ENCODE measurements at places on chromosomes 5 and 9. TPM values are rescaled to one million over a fixed set of nuclear protein-coding genes. Genes with fewer than 3 reads are reported as not detected.

- H3K4me3 ChIP-seq = no peak overlapping the region
- H3K27me3 ChIP-seq = no peaks in the 10 kb centered on the region
- no peaks in the 10 kb centered on the region for H3K4me1 ChIP-seq
- no peak for DNase-seq
- H3K27ac ChIP-seq = no peak overlapping the region
- H3K36me3 ChIP-seq = no peaks in the 10 kb centered on the region
Measured at GRCh38 chr5:180304431-180305375, 12.8 kb upstream of the MAPK9 start.

PRLR gene
- total RNA-seq = not detected

KCNT1 gene
- total RNA-seq = not detected

DNA sequence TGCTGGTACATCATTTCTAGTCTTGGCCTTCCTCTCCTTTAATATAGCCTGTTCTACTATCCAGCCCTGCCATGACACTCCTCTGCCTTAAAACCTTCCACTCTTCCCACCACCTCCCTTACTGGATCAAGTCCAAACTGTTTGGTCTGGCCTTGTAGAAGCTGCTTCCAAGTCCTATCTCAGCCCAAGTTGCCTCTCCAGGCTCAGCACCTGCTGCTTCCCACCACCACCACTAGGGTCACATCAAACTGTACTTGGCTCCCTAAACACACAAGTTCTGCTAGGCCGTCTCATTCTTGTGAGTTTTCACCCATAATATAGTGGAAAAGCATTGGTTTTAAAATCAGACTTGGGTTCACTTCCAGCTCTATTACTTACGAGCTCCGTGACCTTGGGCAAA lies 1.4 kb downstream of the NDUFA8 start:
- peaks cover 7% of the 10 kb centered on the region for H3K4me1 ChIP-seq
- no peak overlapping the region for H3K27ac ChIP-seq
- DNase-seq = peak; percentile 27

DNA sequence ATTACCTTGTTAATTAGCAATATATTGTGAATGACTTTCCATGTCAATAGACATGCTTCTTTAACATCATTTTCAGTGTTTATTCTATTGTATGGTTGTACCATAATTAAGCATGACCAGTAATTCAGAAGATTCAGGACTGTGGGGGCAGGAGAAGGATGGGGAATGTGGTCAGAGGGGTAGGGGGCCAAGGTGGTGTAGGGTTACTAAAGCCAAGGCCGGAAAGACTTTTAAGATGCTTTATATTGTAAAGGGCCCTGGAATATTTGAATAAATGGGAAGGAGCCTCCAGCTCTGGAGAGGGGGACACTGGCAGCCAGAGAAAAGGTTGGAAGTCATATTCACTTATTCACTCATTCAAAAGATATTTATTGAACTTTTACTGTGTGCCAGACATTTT lies 115.7 kb downstream of the FGF18 start:
- no peaks in the 10 kb centered on the region for H3K27me3 ChIP-seq
- H3K4me3 ChIP-seq = no peak overlapping the region
- H3K36me3 ChIP-seq = no peaks in the 10 kb centered on the region
- DNase-seq = no peak
- no peak overlapping the region for H3K27ac ChIP-seq

- H3K27ac ChIP-seq = no peak overlapping the region
- DNase-seq = no peak
- no peaks in the 10 kb centered on the region for H3K36me3 ChIP-seq
- no peak overlapping the region for H3K4me3 ChIP-seq
Measured at GRCh38 chr9:27355166-27355565, 58.2 kb upstream of the EQTN start.

BTNL9 gene
- 1.6 TPM for total RNA-seq

GRCh38 chr9:98330831-98331230 lies 75.4 kb upstream of the TBC1D2 start:
- H3K4me1 ChIP-seq = no peaks in the 10 kb centered on the region
- no peak overlapping the region for H3K27ac ChIP-seq
- H3K27me3 ChIP-seq = no peaks in the 10 kb centered on the region
- H3K4me3 ChIP-seq = no peak overlapping the region

- peaks cover 34% of the 10 kb centered on the region for H3K4me1 ChIP-seq
- H3K4me3 ChIP-seq = peak within 1 kb of the TSS; percentile 77
- H3K27me3 ChIP-seq = no peaks in the 10 kb centered on the region
- peak; percentile 62 for DNase-seq
- peaks cover 23% of the 10 kb centered on the region for H3K36me3 ChIP-seq
- peak within 1 kb of the TSS; percentile 99 for H3K27ac ChIP-seq
Measured at GRCh38 chr5:40679913-40680681, at the start of gene PTGER4. PTGER4 (plus strand) TSS chr5:40679915; CDS start chr5:40680994, 1,079 bp downstream.

PCDHGA5 gene
- 0.29 TPM for total RNA-seq

- H3K4me1 ChIP-seq = no peaks in the 10 kb centered on the region
- no peak overlapping the region for H3K27ac ChIP-seq
- DNase-seq = no peak
- no peaks in the 10 kb centered on the region for H3K36me3 ChIP-seq
- H3K4me3 ChIP-seq = no peak overlapping the region
Measured at GRCh38 chr9:131963072-131964030, 116.3 kb downstream of the MED27 start.

GRCh38 chr5:154107756-154108155 lies 69.0 kb downstream of the MFAP3 start:
- H3K27me3 ChIP-seq = no peaks in the 10 kb centered on the region
- no peak for DNase-seq
- H3K27ac ChIP-seq = no peak overlapping the region
- no peaks in the 10 kb centered on the region for H3K36me3 ChIP-seq
- no peaks in the 10 kb centered on the region for H3K4me1 ChIP-seq

Data from naive thymus-derived CD4-positive, alpha-beta T cell (primary cell).